ENCODE measurements at places on chromosomes 3 and 15.
A peak's percentile ranks its signal among the peaks of the same experiment; 100 is the strongest.

GRCh38 chr15:100718075-100718980 is 115.9 kb downstream of the ASB7 start:
- H3K27ac ChIP-seq: no peak overlapping the region
- DNase-seq: no peak
- no peaks in the 10 kb centered on the region for H3K27me3 ChIP-seq
- H3K4me3 ChIP-seq: peak overlapping the region; percentile 3
- peaks cover 26% of the 10 kb centered on the region for H3K4me1 ChIP-seq

GRCh38 chr3:135532021-135532420 is 433.5 kb upstream of the PPP2R3A start:
- no peak overlapping the region for H3K4me3 ChIP-seq
- H3K27ac ChIP-seq: no peak overlapping the region
- no peaks in the 10 kb centered on the region for H3K4me1 ChIP-seq
- no peaks in the 10 kb centered on the region for H3K27me3 ChIP-seq
- no peaks in the 10 kb centered on the region for H3K36me3 ChIP-seq

- H3K4me3 ChIP-seq: no peak overlapping the region
- H3K27me3 ChIP-seq: no peaks in the 10 kb centered on the region
- DNase-seq: no peak
- H3K4me1 ChIP-seq: no peaks in the 10 kb centered on the region
Measured at GRCh38 chr15:26075770-26076169, 212.6 kb upstream of the ATP10A start.

DNA sequence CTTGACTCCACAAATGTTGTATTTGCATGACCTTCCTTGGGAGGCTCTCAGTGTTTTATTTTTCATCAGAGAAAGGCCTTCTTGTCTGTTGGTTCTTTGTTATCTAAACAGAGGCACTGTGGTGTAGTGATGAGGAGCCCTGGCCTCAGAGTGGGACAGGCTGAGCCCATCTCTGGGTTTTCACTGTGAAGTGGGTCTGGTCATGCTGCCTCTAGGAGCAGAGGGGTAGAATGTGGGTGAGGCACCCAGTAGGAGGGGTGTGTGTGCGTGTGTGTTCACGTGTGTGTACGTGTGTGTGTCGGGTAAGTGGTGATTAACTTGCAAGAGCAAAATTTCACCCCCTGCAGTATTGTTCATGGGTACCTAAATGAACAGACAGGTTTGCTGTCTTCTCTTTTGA is 14.4 kb downstream of the KLF13 start:
- H3K36me3 ChIP-seq: no peaks in the 10 kb centered on the region
- no peak for DNase-seq
- H3K4me1 ChIP-seq: peaks cover 100% of the 10 kb centered on the region

DNA sequence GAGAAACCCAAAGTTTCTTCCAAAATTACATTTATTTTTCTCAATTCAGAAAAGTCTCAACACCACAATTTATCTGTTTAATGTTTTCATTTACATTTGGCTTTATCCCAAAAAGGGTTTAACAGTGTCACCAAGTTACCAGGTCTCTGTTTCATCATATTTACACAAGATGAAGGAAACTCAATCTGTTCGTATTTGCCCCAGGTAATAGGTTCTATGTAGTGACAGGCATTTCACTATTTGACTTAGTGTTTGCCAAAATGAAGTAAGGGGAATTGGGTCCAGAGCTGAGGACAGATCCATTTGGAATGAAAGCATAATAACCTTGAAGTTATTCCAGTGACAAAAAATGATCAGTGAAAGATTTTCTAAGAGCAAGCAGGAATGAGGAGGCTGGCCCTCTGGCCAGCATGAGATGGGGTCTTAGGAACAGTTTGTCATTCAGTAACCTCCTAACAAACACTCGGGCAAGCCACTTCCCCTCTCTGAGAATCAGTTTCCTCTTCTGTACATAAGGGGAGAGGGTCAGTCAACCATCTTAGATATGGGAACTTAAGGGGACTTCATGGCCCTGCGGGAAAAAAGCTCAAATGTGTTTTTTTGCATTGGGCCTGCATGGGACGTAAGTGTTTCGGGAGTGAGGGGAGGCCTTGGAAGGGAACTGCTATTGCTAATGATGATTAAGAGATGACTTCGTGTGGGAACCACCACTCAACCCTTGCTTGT is 31.8 kb downstream of the UMPS start:
- peak overlapping the region; percentile 64 for H3K27ac ChIP-seq
- peaks cover 5% of the 10 kb centered on the region for H3K4me1 ChIP-seq
- peaks cover 28% of the 10 kb centered on the region for H3K36me3 ChIP-seq
- no peak for DNase-seq

- H3K4me1 ChIP-seq: no peaks in the 10 kb centered on the region
- no peaks in the 10 kb centered on the region for H3K27me3 ChIP-seq
- H3K36me3 ChIP-seq: no peaks in the 10 kb centered on the region
- DNase-seq: no peak
- H3K27ac ChIP-seq: no peak overlapping the region
- H3K4me3 ChIP-seq: no peak overlapping the region
Measured at GRCh38 chr3:102089239-102089638, 239.9 kb downstream of the NFKBIZ start.

DNA sequence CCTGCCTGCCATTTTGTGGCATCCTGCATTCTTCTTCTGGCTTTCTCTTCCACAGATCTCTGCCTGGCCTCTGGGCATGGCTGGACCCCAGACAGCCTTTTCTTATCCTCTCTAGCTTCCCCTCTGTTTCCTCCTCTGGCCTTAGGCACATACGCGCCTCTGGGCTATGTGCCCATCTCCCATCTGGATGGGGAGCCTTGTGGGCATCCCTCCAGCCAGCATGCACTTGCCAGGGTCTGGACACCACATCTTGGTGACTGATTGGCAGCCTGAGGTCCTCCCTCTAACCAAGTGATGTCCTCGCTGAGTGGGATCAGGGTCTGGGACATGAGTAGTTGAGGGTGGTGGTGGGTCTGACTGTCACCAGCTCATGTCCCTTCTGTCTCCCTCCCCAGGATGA is 12.8 kb downstream of the PLEKHO2 start:
- no peak overlapping the region for H3K4me3 ChIP-seq
- H3K4me1 ChIP-seq: peaks cover 92% of the 10 kb centered on the region
- peak overlapping the region; percentile 80 for H3K27ac ChIP-seq
- no peak for DNase-seq
- peaks cover 4% of the 10 kb centered on the region for H3K36me3 ChIP-seq

DNA sequence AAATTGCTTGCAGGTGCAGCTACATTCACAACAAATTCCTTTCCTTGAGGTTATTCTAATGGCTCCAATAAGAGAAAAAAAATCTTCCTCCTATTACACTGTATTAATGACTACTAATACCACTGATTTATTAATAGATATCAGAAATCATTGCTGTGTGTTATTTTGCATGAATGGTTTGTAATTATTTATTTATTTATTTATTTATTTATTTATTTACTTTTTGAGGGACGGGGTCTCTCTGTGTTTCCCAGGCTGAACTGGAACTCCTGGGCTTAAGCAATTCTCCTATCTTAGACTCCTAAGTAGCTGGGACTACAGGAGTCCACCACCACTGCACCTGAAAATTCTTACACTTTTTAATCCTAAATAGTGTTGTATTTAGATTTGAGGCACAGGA is 390.4 kb downstream of the SI start:
- no peak overlapping the region for H3K4me3 ChIP-seq
- no peaks in the 10 kb centered on the region for H3K4me1 ChIP-seq
- DNase-seq: no peak
- H3K27me3 ChIP-seq: no peaks in the 10 kb centered on the region
- no peaks in the 10 kb centered on the region for H3K36me3 ChIP-seq

DNA sequence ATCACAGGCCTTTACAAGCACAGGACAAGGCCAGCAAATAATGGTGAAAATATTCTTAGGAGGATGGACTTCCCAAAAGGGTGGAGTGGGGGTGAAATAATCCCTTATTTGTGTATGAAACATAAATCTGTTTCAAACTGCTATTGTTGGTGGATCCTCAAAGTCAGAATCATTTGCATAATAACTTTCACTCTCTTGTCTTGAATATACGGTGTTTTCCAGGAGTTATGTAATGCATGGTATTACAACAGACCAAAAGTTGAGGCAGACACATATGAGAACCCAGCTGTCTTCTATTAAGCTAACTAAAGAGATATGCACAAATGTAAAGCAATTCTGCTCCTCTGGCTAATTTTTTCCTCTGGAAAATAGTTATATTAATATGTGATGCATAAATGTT is 57.7 kb downstream of the PRTG start:
- no peak overlapping the region for H3K4me3 ChIP-seq
- DNase-seq: no peak
- H3K36me3 ChIP-seq: no peaks in the 10 kb centered on the region
- H3K27me3 ChIP-seq: no peaks in the 10 kb centered on the region
- no peaks in the 10 kb centered on the region for H3K4me1 ChIP-seq
- no peak overlapping the region for H3K27ac ChIP-seq

DNA sequence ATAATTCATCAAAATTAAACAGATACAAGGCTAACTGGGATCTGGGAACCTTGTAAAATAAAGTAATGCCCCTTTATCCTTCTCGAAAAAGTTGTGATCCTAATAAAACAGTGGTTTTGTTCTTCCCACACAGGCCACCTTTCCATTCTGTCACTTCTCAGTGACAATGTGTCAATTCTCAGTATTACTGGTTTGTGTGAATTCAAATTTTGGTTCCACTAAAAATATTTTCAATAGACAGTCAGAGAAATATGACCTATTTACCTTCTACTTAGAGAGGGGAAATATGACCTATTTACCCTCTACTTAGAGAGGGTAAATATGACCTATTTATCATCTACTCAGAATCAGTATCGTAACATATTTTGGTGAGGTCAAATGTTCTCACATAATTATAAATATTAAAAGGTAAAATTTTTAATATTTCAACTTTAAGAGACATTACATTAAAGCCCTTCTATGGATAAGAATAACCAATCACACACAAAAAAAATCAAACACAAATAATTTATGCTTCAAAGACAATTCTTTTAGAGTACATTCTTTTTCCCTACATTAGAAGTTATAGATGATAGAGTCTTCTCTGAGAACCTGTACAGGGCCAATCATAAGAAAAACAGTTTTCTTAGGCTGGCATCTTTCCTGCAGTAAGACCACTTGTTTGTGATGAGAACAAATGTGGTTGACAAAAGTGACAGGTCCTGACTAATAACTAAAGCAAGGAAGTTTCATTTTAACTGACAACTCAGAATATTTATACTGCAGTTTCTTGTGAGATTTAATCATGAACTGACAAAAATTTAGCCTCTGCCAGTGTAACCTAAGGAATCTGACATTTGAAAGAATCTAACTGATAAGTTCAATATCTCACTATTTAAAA is 323.3 kb downstream of the DIPK2A start:
- peaks cover 15% of the 10 kb centered on the region for H3K4me1 ChIP-seq
- DNase-seq: no peak
- no peaks in the 10 kb centered on the region for H3K36me3 ChIP-seq

DNA sequence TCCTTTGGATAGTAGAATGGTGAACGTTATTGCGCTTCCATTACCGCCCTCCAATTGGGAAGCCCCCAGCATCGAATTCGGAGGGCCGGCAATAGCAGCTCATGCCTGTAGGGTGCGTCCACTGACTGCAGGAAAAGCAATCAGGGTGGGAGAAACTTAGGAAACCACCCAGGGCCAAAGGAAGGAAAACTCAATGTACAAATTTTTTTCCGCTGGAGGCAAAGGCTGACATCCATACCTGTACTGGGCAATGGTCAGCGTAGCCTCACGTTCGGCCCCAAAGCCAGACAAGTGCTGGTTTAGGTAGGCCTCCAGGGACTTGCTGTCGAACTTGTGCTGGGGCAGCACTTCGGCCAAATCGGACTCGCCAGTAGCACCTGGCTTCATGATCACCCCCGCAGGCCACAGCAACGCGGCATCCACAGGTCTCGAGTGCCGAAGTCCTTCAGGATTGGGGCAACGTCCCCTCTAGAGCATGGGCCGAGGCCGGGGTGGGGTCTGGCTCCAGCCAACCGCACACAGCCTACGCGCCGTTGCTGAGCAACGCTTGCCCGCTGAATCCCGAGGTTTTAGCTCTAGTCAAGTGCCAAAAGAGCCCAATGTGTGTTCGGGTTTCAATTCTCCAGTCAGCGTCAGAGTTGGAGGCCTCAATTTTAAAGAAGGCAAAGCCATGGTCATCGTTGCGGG is at the start of gene ACAD11:
Gene ACAD11 (minus strand): TSS at position 445 of the 687 bp plus-strand sequence. CDS start 58 bp downstream, at position 387.
- no peaks in the 10 kb centered on the region for H3K36me3 ChIP-seq
- no peak for DNase-seq
- H3K4me3 ChIP-seq: peak within 1 kb of the TSS; percentile 71

DNA sequence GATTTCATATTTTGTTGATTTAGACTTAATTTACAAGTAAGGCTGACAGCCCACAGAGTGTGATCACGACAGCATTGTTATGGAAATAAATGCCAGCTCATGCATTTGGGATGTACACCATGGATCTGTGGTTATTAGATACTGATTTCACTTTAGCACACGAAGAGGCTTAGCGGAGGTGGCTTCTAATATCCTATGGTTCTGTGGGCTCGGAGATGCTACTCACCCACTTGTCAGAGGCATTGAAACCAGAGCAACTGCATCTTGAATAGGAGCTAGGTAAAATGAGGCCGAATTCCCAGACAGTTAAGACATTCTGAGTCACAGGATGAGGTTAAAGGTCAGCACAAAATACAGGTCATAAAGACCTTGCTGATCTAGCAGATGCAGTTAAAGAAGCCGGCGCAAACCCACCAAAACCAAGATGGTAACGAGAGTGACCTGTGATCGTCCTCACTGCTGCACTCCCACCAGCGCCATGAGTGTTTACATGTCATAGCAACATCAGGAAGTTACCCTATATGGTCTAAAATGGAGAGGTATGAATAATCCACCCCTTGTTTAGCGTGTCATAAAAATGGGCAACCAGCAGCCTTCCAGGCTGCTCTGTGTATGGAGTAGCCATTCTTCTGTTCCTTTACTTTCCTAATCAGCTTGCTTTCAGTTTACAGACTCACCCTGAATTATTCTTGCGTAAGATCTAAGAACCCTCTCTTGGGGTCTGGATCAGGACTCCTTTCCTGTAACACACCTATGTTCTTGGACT is 117.5 kb downstream of the PGPEP1L start:
- no peaks in the 10 kb centered on the region for H3K4me1 ChIP-seq
- H3K36me3 ChIP-seq: no peaks in the 10 kb centered on the region
- no peaks in the 10 kb centered on the region for H3K27me3 ChIP-seq
- no peak overlapping the region for H3K4me3 ChIP-seq
- no peak overlapping the region for H3K27ac ChIP-seq

DNA sequence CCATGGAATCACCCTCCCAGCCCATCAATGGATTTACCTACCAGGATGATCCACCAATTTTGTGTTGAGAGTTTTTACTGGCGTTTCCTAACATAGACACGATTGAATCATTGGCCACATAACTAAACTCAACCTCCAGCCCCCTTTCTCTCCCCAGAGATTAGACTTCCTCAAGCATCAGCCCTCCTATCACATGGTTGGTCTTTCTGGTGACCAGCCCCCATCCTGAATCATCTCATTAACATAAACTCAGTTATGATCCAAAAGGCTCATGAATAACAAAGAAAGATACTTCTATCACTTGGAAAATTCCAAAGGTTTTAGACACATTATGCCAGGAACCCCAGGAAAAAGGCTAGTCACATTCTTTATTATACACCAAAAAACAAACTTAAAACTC is 21.2 kb downstream of the PRKAR2A start:
- DNase-seq: no peak
- no peak overlapping the region for H3K4me3 ChIP-seq
- H3K27ac ChIP-seq: no peak overlapping the region
- no peaks in the 10 kb centered on the region for H3K4me1 ChIP-seq

All from esophagus squamous epithelium (tissue), 5 donors.